ENCODE measurements at places on chromosomes 5 and 9. TPM values are rescaled to one million over a fixed set of nuclear protein-coding genes. Genes with fewer than 3 reads are reported as not detected.

The FGF18 gene
- polyA plus RNA-seq = 1.4 TPM

The NUTM2G gene
- polyA plus RNA-seq = 0.88 TPM

The WDR31 gene
- polyA plus RNA-seq = 2.8 TPM

The PCDHB14 gene
- 2.7 TPM for polyA plus RNA-seq

The LRRC19 gene
- 83.7 TPM for polyA plus RNA-seq

The CER1 gene
- polyA plus RNA-seq = 0.06 TPM

The SHISAL2B gene
- polyA plus RNA-seq = 0.06 TPM

The SPATA31D4 gene
- not detected for polyA plus RNA-seq

The ZCCHC9 gene
- 38.9 TPM for polyA plus RNA-seq

The CEL gene
- 268 TPM for polyA plus RNA-seq

The IL4 gene
- polyA plus RNA-seq = not detected

The C9 gene
- polyA plus RNA-seq = 0.04 TPM

The PTPRD gene
- 12.0 TPM for polyA plus RNA-seq

The CCDC192 gene
- polyA plus RNA-seq = 0.39 TPM

The LCN12 gene
- 121 TPM for polyA plus RNA-seq

The STPG3 gene
- polyA plus RNA-seq = 3.4 TPM

The MARCOL gene
- polyA plus RNA-seq = not detected

The FBP2 gene
- polyA plus RNA-seq = 0.25 TPM

The PRSS3 gene
- polyA plus RNA-seq = 97.9 TPM

The IL9 gene
- not detected for polyA plus RNA-seq

The CXXC5 gene
- 70.3 TPM for polyA plus RNA-seq

The EPB41L4B gene
- polyA plus RNA-seq = 35.5 TPM

The IL5 gene
- 0.07 TPM for polyA plus RNA-seq

The HRH2 gene
- 2.1 TPM for polyA plus RNA-seq

The PLCXD3 gene
- polyA plus RNA-seq = 4.9 TPM

The OCLN gene
- polyA plus RNA-seq = 85.5 TPM

The ANKRD31 gene
- 0.21 TPM for polyA plus RNA-seq

The CRHBP gene
- 0.76 TPM for polyA plus RNA-seq
